ENCODE measurements at places on chromosomes 13 and 19. TPM values are rescaled to one million over a fixed set of nuclear protein-coding genes. Genes with fewer than 3 reads are reported as not detected.

GRCh38 chr19:17963936-17964691, 2.8 kb upstream of the KCNN1 start:
- H3K4me3 ChIP-seq: no peak overlapping the region
- H3K36me3 ChIP-seq: no peaks in the 10 kb centered on the region
- peaks cover 13% of the 10 kb centered on the region for H3K27me3 ChIP-seq
- no peak overlapping the region for H3K27ac ChIP-seq
- H3K4me1 ChIP-seq: peaks cover 10% of the 10 kb centered on the region

The C3 gene
- 0.69 TPM for total RNA-seq

DNA sequence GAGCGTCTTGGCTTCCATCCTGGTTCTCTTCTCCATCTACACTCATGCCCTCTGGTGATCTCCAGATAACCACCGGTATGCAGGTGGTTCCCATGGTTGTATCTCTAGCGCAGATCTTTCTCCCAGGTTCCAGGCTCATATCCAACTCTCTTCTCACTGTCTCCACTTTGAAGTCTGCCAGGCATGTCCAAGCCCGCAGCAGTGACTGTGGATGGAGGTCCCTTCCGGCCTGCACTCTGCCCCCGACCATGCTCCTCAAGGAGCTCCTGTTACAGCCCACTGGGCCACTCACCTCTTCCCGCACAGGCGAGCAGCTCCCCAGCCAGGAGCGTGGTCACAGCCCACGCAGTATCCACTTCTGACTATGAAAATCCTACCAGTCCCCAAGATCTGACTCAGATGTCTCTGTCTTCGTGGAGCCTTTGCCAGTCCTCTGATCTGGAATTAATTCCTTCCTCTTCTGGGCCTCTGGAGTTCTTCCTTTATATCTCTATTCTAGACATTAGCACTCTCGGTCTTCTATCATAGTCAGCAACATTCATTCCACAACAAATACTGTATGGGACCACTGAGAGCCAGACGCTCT, 100.2 kb downstream of the TEX26 start:
- H3K36me3 ChIP-seq: peaks cover 4% of the 10 kb centered on the region
- H3K27ac ChIP-seq: no peak overlapping the region
- H3K4me1 ChIP-seq: peaks cover 27% of the 10 kb centered on the region
- H3K27me3 ChIP-seq: peaks cover 10% of the 10 kb centered on the region
- H3K4me3 ChIP-seq: no peak overlapping the region

- no peak for DNase-seq
- H3K4me3 ChIP-seq: no peak overlapping the region
- peaks cover 4% of the 10 kb centered on the region for H3K27me3 ChIP-seq
- H3K27ac ChIP-seq: no peak overlapping the region
- H3K4me1 ChIP-seq: peaks cover 20% of the 10 kb centered on the region
Measured at GRCh38 chr13:99351772-99352171, 44.6 kb upstream of the GPR183 start.

- H3K27me3 ChIP-seq: no peaks in the 10 kb centered on the region
- no peaks in the 10 kb centered on the region for H3K36me3 ChIP-seq
- no peak for DNase-seq
- H3K4me3 ChIP-seq: no peak overlapping the region
- H3K4me1 ChIP-seq: no peaks in the 10 kb centered on the region
- no peak overlapping the region for H3K27ac ChIP-seq
Measured at GRCh38 chr13:27712421-27712820, 79.9 kb upstream of the GSX1 start.

GRCh38 chr13:99355267-99356011, 48.2 kb upstream of the GPR183 start:
- H3K27me3 ChIP-seq: peaks cover 4% of the 10 kb centered on the region
- H3K27ac ChIP-seq: peak overlapping the region; percentile 60
- peaks cover 9% of the 10 kb centered on the region for H3K4me1 ChIP-seq
- H3K4me3 ChIP-seq: no peak overlapping the region
- H3K36me3 ChIP-seq: peaks cover 4% of the 10 kb centered on the region
- no peak for DNase-seq

DNA sequence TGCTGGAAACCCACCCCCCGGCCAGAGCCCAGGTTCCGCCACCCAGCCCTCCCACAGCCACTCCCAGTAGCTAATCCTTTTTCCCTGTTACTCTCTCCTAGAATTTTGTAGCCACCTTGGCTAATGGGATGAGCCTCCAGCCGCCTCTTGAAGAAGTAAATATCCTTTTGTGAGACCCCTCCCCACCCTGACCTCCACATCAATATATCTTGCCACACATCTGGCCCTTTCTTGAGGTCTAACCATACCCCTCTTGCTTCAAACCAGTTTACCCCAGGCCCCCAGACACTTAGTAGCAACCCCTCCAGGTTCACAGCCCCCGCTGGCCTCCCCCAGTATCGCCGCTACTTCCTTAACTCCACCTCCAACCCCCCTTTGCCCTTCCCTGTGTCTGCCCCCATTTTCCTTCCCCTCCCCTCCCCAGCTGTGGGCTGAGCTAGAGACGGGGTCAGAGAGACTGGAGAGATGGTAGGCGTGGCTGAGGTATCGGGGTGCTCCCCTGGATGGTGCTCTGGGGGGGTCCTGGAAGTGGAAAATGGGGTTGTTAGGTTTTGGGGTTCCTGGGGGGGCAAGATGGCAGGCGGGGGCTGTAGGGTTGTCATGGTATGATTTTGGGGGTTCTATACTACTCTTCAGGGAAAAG, 2.8 kb downstream of the PRMT1 start:
- peaks cover 12% of the 10 kb centered on the region for H3K4me1 ChIP-seq
- no peak for DNase-seq
- H3K27me3 ChIP-seq: peaks cover 6% of the 10 kb centered on the region
- H3K27ac ChIP-seq: peak overlapping the region; percentile 76
- no peaks in the 10 kb centered on the region for H3K36me3 ChIP-seq

DNA sequence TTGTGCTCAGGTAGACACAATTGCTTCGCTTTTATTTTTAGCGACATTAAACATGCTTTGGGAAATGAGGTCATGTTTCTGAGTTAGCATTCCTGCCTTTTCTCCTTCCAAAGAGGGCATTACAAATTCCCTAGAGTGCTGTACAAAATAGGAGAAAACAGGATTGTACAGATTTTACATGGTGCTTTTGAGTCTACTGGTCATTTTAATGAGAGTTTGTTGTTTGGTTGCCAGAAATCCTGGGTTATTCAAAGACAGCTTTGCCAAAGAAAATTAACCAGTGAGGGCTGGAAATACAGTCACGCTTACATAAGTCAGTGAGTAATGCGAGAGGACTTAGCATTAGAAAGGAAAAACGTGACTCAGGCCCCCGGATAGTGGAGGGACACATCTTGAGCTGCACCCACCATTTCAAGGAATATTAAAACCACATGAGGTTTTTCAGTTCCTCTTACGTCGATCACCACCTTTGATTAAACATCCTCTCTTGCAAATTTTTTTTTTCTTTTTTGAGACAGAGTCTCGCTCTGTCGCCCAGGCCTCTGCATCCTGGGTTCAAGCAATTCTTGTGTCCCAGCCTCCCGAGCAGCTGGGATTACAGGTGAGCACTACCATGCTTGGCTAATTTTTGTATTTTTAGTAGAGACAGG, 55.4 kb downstream of the SACS start:
- H3K36me3 ChIP-seq: peaks cover 5% of the 10 kb centered on the region
- peak overlapping the region; percentile 16 for H3K4me3 ChIP-seq
- no peak for DNase-seq
- peaks cover 35% of the 10 kb centered on the region for H3K4me1 ChIP-seq
- peaks cover 10% of the 10 kb centered on the region for H3K27me3 ChIP-seq

DNA sequence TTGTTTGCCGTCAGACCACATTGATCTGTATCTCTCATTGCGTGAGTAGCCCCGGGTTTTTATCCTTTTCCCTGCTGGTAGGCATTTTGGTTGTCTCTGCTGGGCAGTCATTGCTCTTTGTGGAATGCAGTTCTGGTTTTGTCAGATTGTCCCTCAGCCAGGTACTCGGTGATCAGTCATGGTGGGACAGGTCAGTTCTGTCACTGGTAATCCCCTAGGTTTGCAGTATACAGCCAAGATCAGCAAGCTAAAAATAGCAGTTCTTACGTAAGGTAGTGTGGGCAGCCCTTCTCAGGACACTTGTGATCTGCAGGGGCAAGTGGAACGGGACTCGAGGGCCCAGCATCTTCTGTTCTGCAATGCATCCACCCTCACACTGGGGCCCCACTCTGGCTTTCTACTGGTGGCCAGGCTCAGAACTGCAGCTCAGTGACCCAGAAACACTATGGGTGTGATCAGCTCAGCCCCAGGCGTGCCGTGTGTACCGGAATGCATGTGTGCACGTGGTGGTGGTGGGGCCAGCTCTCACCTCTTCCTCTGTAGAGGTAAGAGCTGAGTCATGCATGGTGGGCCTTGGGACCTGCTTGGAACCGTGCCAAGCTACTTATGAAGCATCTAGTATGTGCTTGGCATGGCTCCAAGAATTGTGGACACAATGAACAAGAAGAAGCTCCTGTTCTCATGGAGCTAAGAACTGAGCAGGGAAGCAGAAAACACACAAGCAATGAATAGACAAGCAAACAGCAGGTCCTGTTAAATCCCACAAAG, 6.3 kb downstream of the PLEKHF1 start:
- H3K27me3 ChIP-seq: peaks cover 8% of the 10 kb centered on the region
- DNase-seq: no peak
- H3K36me3 ChIP-seq: no peaks in the 10 kb centered on the region

The KIR3DL2 gene
- total RNA-seq: not detected

The BICRA gene
- 55.5 TPM for total RNA-seq

GRCh38 chr13:100753376-100753775, 78.8 kb upstream of the TMTC4 start:
- peak; percentile 49 for DNase-seq
- peaks cover 7% of the 10 kb centered on the region for H3K27me3 ChIP-seq
- H3K4me1 ChIP-seq: peaks cover 33% of the 10 kb centered on the region
- no peaks in the 10 kb centered on the region for H3K36me3 ChIP-seq
- H3K27ac ChIP-seq: peak overlapping the region; percentile 99
- H3K4me3 ChIP-seq: peak overlapping the region; percentile 52

DNA sequence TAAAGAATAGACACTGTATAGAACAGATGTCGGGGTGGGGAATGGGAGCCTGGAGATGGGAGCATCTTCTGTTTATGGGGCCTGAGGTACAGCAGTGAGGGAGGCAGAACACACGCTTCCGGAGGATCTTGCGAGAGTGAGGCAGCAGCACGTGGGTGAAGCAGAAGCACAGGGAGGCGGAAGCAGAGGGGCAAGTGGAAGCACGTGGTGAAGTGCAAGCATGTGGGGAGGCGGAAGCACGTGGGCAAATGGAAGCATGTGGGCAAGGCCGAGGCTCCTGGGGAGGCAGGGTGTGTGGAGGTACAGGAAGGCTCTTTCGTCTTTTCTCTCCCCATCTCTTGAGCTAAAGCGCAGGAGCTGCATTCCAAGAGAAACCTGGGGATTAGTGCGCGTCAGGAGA, 198.4 kb downstream of the ATP8A2 start:
- no peak overlapping the region for H3K4me3 ChIP-seq
- H3K27me3 ChIP-seq: peaks cover 2% of the 10 kb centered on the region
- H3K4me1 ChIP-seq: peaks cover 19% of the 10 kb centered on the region
- no peaks in the 10 kb centered on the region for H3K36me3 ChIP-seq
- no peak overlapping the region for H3K27ac ChIP-seq

All from glutamatergic neuron (in vitro differentiated cells).